ENCODE measurements at places on chromosomes 3 and 15. TPM values are rescaled to one million over a fixed set of nuclear protein-coding genes. Genes with fewer than 3 reads are reported as not detected.

The ZCWPW2 gene
- total RNA-seq, result 0.40 TPM

The OSBPL10 gene
- total RNA-seq, result 37.1 TPM

The IGSF11 gene
- not detected for total RNA-seq

The KLHL40 gene
- not detected for total RNA-seq

The HYAL2 gene
- 279 TPM for total RNA-seq

The TMEM266 gene
- total RNA-seq, result not detected

The SERPINI2 gene
- not detected for total RNA-seq

The NR2E3 gene
- 0.25 TPM for total RNA-seq

DNA sequence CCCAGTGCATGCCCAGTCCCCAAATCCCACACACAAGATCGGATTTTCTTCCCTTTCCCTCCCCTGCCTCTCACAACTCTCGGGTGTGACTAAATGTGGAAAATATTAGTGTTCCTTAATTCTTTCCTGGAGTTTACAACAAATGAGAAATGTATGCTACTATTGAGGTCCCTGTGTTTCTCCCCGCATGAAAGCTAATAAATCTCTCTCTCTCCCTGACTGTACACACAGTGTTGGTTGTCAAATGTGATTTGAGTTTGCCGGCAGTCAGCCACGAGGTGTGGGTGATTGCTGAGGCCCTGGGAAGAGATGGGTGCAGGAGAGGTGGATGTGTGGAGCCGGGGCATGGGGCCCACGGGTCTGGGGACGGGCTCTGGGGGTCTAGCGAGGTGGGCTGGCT lies 161.4 kb upstream of the IQSEC1 start:
- DNase-seq, result no peak
- no peak overlapping the region for H3K27ac ChIP-seq
- H3K27me3 ChIP-seq, result no peaks in the 10 kb centered on the region
- no peaks in the 10 kb centered on the region for H3K36me3 ChIP-seq
- no peak overlapping the region for H3K4me3 ChIP-seq

DNA sequence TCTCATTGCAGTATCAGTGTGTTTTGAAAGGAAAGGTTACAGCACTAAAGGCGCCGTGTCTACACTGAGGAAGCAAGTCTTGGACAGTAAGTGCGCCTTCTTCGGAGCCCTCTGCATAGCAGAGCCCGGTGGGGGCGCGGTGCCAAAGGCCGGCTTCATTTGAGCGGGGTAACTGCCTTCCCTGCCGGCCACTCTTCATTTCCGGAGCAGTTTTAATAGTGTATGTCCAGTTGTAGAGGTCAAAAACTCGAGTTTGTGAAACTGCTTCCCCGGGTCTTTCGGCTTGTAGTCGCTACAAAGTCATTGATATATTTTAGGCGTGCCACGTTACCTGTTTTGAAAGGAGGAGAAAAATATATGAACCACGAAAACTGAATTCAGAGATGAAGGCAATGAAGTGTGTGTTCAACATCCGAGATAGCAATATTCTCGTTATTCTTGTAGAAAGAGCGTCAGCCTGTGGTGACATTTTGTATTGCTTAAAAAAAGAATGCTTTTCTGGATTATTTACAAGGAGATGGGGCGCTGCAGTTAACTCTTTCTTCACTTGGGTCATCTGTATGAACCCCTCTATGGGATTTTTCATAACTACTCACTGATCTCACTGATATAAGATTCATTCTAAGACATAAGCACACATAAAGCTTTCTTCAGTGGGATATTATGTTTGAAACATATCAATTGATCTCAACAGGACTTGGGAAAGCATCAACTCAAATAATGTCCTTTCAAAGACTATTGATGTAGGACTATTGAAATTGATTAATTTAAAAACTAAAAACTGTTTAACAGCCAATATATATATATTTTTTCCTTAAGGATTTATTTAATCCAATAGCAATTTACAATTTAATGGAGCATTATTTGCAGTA lies 3.0 kb downstream of the ALCAM start:
- no peaks in the 10 kb centered on the region for H3K27me3 ChIP-seq
- peak; percentile 87 for DNase-seq
- no peaks in the 10 kb centered on the region for H3K36me3 ChIP-seq
- peak overlapping the region; percentile 80 for H3K27ac ChIP-seq
- H3K4me1 ChIP-seq, result peaks cover 14% of the 10 kb centered on the region
- H3K4me3 ChIP-seq, result peak overlapping the region; percentile 83

- H3K27ac ChIP-seq, result no peak overlapping the region
- no peaks in the 10 kb centered on the region for H3K27me3 ChIP-seq
- H3K36me3 ChIP-seq, result no peaks in the 10 kb centered on the region
- DNase-seq, result no peak
- peaks cover 27% of the 10 kb centered on the region for H3K4me1 ChIP-seq
- H3K4me3 ChIP-seq, result no peak overlapping the region
Measured at GRCh38 chr15:90161950-90162361, 39.2 kb upstream of the SEMA4B start.

- H3K27ac ChIP-seq, result no peak overlapping the region
- H3K36me3 ChIP-seq, result no peaks in the 10 kb centered on the region
- H3K27me3 ChIP-seq, result no peaks in the 10 kb centered on the region
- no peak overlapping the region for H3K4me3 ChIP-seq
- no peak for DNase-seq
Measured at GRCh38 chr3:12870942-12871341, 29.6 kb upstream of the RPL32 start.

GRCh38 chr3:101849714-101850245 lies 466 bp downstream of the NFKBIZ start:
- peak; percentile 40 for DNase-seq
- no peaks in the 10 kb centered on the region for H3K27me3 ChIP-seq
- H3K4me3 ChIP-seq, result peak overlapping the region; percentile 90
- H3K4me1 ChIP-seq, result peaks cover 17% of the 10 kb centered on the region
- H3K36me3 ChIP-seq, result peaks cover 21% of the 10 kb centered on the region

DNA sequence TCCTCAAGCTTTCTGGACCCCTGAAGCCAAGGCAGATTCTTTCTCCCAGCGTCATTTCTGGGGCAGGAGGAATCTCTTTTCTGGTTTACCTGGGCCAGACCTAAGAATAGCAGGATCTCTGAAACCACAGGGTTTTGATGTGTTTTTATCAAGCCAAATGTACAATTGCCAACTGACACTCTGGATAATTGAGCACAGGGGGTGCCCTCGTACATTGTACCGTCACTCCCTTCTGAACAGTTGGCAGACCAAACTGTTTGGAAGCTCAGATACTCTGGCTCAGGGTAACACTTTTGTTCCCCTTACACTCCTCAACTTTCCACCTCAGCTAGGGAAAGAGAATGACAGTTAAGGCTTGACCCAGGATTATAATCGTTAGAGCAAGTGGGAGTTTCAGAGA lies 49.9 kb downstream of the ASTE1 start:
- H3K27me3 ChIP-seq, result no peaks in the 10 kb centered on the region
- H3K36me3 ChIP-seq, result peaks cover 6% of the 10 kb centered on the region
- DNase-seq, result no peak
- H3K4me1 ChIP-seq, result no peaks in the 10 kb centered on the region
- H3K27ac ChIP-seq, result no peak overlapping the region

DNA sequence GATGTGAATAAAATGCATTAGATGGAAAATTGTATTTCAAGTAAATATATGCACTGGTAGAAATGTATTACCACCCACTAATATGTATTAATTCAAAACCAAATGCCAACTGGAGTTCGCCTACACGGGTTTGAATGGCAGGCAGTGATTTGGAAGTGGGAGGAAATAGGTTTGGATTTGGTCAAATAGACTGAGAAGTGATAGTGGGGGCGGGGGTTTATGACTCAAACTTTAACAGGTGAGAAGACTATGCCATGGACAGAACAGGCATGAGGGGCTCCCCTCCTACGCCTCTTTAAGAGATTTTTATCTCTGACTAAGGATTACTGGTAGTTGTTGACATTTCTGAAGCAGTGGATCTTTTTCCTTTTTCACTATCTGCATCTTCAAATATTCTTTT lies 677.8 kb downstream of the NTRK3 start:
- no peak overlapping the region for H3K4me3 ChIP-seq
- H3K36me3 ChIP-seq, result no peaks in the 10 kb centered on the region
- DNase-seq, result no peak
- no peaks in the 10 kb centered on the region for H3K27me3 ChIP-seq
- H3K27ac ChIP-seq, result no peak overlapping the region

DNA sequence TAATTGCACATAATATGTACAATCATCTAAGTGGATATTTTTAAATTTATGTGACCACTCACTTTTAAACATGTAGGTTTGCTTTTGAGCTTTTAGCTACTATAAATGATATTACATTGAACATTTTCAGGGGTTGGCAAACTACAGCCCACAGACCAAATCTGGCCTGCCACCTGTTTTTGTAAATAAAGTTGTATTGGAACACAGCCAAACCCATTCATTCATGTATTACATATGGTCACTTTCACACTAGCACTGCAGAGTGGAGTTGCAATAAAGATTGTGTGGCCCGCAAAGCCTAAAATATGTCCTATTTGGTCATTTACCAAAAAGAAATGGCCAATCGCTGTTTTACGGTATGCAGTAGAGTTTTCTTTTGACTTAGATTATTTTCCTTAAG lies 21.2 kb downstream of the CMTM7 start:
- no peak overlapping the region for H3K4me3 ChIP-seq
- no peak overlapping the region for H3K27ac ChIP-seq
- no peaks in the 10 kb centered on the region for H3K27me3 ChIP-seq
- no peaks in the 10 kb centered on the region for H3K36me3 ChIP-seq
- peak; percentile 48 for DNase-seq

DNA sequence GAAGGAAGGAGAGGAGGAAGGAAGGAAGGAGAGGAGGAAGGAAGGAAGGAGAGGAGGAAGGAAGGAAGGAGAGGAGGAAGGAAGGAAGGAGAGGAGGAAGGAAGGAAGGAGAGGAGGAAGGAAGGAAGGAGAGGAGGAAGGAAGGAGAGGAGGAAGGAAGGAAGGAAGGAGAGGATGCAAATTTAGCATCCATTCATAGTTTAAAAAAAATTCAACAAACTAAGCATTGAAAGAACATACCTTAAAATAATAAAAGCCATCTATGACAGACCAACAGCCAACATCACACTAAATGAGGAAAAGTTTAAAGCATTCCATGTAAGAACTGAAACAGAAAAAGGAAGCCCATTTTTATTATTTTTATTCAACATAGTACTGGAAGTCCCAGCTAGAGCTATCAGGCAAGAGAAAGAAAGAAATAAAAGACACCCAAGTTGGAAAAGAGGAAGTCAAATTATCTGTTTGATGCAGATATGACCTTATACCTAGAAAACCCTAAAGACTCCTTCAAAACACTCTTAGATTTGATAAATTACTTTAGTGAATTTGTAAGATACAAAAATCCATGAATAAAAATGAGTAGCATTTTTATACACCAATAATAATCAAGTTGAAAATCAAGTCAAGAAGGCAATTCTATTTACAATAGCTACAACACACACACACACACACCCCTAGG lies 52.2 kb upstream of the FXR1 start:
- no peak overlapping the region for H3K27ac ChIP-seq
- no peaks in the 10 kb centered on the region for H3K36me3 ChIP-seq
- no peaks in the 10 kb centered on the region for H3K4me1 ChIP-seq
- H3K27me3 ChIP-seq, result no peaks in the 10 kb centered on the region

DNA sequence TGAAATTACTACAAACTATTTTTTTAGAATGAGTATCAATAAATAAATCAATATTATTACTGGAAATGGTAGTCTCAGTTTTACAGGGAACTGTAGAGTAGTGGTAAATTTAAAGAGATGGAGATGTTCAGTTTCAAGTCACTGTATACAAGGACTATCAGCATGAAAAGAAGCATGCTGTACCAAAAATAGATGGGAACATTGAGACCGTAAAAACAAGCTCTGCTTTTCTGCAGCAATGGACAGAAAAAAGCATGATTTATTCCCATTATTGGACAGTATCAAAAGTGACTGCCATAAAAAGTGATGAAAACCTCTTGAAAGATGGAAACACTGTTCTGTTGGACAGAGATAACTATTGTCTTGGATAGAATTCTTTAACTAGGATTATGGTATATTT lies 187.2 kb downstream of the EPHA6 start:
- H3K27me3 ChIP-seq, result no peaks in the 10 kb centered on the region
- no peak overlapping the region for H3K4me3 ChIP-seq
- no peak overlapping the region for H3K27ac ChIP-seq
- no peaks in the 10 kb centered on the region for H3K4me1 ChIP-seq

DNA sequence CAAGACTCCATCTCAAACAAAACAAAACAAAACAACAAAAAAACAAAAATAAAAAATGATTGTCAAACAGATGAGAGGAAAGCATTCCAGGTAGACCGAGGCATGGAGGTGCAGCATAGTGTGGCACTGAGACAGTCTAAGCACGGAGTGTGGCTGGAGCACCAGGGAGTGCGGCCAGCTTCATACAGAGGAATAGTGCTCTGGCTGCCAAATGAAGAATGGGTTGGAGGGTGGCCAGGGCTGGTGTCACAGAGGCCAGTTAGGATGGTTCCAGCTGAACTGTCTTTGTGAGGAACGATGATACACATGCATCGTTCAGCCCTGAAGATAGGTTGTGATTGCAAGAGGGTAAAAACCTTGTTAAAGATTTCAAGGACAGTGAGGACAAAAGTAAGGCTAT lies 28.3 kb downstream of the MITF start:
- no peak overlapping the region for H3K4me3 ChIP-seq
- no peaks in the 10 kb centered on the region for H3K27me3 ChIP-seq
- no peaks in the 10 kb centered on the region for H3K36me3 ChIP-seq
- H3K27ac ChIP-seq, result no peak overlapping the region
- DNase-seq, result no peak
- peaks cover 44% of the 10 kb centered on the region for H3K4me1 ChIP-seq

GRCh38 chr3:165210132-165210531 lies 13.9 kb upstream of the SLITRK3 start:
- no peak overlapping the region for H3K4me3 ChIP-seq
- DNase-seq, result no peak
- no peaks in the 10 kb centered on the region for H3K27me3 ChIP-seq
- H3K4me1 ChIP-seq, result no peaks in the 10 kb centered on the region
- no peaks in the 10 kb centered on the region for H3K36me3 ChIP-seq
- no peak overlapping the region for H3K27ac ChIP-seq

- no peak for DNase-seq
- no peak overlapping the region for H3K4me3 ChIP-seq
- H3K27me3 ChIP-seq, result no peaks in the 10 kb centered on the region
- no peaks in the 10 kb centered on the region for H3K4me1 ChIP-seq
- H3K27ac ChIP-seq, result no peak overlapping the region
Measured at GRCh38 chr15:77036537-77037387, 34.1 kb downstream of the TSPAN3 start.

- H3K4me1 ChIP-seq, result no peaks in the 10 kb centered on the region
- H3K4me3 ChIP-seq, result no peak overlapping the region
- no peaks in the 10 kb centered on the region for H3K27me3 ChIP-seq
- no peaks in the 10 kb centered on the region for H3K36me3 ChIP-seq
- H3K27ac ChIP-seq, result no peak overlapping the region
Measured at GRCh38 chr3:59374818-59375211, 325.0 kb upstream of the CFAP20DC start.

- no peaks in the 10 kb centered on the region for H3K4me1 ChIP-seq
- no peaks in the 10 kb centered on the region for H3K36me3 ChIP-seq
- no peak overlapping the region for H3K27ac ChIP-seq
- no peak for DNase-seq
- no peak overlapping the region for H3K4me3 ChIP-seq
Measured at GRCh38 chr15:27454281-27455075, 483.5 kb downstream of the GABRG3 start.

DNA sequence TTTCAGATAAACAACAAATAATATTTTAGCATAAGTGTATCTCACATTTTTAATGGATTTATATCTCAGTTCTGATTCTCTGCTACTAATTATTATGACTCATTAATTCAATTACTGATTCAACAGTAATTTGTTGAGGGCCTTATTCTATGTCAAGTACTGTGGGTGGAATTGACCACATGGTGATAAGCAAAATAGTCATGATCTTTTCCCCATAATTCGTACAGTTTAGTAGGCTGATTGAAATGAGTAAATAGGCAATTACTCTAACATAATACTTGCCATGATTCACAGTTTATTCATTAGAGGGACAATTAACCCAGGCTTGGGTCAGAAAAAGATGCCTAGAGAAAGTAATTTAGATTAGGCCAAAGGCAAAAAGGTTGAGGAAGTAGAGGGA lies 60.9 kb upstream of the SLC4A7 start:
- H3K4me1 ChIP-seq, result peaks cover 12% of the 10 kb centered on the region
- no peak overlapping the region for H3K4me3 ChIP-seq
- H3K36me3 ChIP-seq, result no peaks in the 10 kb centered on the region

All from endothelial cell of umbilical vein (primary cell).